Left renal cortex interstitium (tissue), 4 donors: ENCODE measurements at places on chromosomes 6 and 20.

DNA sequence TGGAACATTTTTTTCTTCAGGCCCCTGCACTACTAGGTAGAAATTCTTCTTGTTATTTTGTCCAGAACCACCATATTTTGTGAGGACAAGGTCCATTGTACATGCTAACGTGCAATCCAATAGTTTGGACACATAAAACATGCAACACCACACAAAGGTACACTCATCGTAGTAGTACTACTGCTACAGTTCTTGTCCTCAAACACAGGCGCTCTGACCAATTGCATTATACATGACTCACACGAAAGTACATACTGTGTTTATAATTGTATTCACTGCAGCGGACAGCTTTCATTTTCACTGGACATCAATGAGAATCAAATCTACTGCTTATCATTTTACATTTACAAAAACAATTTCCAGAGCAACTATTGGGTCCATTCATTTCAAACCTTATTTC lies 15.3 kb upstream of the SMLR1 start:
- no peak for DNase-seq

DNA sequence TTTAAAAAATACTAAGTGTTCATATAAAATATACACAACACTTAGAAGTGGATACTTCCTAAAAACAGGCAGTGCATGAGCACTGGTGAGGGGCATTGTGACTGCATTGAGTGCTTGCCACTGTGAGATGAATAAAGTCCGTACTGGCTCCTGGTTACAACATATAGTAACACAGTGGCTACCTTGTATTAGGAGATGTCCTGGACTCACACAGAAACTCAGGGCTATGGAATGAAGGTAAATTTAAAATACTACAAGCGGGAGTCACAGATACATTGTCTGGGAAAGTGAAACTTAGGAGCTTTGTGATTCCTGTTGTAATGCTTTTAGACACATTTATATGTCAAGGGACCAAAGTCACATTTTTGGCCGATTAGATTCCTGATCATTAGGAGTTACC lies 36.5 kb upstream of the HLA-G start:
- no peak for DNase-seq

DNA sequence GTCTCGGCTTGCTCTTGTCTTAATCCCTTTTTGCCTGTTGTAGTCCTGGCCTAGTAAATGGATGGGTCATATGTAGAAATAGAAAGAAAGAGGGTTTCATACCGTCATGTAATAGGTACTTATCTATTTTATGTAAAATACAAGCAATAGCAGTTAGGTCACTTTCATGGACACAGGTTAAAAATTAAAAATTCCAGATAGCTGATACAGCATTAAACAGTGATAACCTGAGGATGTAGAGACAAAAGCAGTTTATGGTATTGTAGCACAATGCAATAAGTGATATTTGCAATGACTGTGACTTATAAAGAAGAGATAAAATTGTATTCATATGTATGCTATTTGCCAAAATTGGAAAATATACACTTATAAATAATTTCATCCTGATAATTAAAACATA lies 96.9 kb downstream of the CCDC170 start:
- DNase-seq, result no peak

DNA sequence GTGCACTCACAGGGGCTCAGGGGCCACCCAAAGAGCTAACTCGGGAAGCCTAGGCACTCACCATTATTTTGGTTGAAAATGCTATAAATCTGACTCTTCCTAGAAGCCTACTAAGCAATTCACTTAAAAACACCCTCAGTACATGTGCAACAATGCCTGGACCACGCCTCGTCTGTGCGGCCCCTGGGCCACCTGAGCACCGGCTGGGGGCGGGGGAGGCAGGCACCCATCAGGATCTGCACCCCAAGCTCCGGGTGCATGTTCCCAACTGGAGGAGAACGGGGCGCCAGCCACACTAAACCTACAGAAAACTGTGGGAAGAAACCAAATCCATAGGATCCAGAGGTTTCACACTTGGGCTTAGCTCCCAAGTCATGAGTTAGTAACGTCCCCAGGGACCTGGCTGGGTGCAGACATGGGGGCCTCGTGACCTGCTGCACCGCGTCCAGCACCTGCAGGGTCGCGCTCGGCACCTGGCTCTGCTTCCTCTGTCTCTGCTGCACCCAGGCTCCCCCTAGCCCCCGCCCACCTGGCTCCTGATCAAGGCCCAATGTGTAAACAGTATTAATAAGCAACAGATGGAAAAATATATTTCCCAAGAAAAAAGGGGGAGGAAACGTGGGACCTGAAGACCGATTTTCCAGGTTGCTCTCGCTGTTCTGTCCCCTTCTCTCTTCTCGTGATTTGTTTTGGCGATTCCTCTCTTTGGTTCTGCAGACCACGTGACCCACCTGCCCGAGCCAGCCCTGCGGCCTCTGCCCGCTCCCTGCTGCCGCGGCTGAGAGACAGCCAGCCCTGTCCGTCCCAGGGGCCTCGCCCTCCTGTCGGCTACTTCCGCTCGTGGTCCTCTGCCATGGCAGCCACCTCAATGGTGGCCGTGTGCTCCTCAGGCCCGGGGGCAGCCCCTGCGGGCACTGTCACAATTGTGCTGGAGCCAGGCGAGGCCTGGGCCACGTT lies 15.5 kb upstream of the HELZ2 start:
- no peak for DNase-seq

DNA sequence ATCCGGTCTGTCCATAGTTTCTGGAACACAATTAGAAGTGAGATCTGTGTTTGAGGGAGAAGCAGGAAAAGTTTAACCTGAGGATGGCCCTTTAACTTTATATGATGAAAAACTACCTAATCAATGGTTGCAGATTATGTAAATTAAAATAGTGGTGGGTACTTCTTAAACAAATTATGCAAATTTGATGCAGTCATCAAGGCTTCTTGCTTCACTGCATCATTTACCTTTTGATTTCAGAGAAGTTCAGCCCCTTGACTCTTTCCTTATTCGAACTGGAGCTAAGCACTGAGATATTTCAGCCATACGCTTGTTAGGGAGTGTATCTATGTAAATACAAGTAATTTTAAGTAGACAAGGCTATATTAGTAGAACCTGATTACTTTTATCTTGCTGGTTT lies 73.8 kb downstream of the JARID2 start:
- no peak for DNase-seq

DNA sequence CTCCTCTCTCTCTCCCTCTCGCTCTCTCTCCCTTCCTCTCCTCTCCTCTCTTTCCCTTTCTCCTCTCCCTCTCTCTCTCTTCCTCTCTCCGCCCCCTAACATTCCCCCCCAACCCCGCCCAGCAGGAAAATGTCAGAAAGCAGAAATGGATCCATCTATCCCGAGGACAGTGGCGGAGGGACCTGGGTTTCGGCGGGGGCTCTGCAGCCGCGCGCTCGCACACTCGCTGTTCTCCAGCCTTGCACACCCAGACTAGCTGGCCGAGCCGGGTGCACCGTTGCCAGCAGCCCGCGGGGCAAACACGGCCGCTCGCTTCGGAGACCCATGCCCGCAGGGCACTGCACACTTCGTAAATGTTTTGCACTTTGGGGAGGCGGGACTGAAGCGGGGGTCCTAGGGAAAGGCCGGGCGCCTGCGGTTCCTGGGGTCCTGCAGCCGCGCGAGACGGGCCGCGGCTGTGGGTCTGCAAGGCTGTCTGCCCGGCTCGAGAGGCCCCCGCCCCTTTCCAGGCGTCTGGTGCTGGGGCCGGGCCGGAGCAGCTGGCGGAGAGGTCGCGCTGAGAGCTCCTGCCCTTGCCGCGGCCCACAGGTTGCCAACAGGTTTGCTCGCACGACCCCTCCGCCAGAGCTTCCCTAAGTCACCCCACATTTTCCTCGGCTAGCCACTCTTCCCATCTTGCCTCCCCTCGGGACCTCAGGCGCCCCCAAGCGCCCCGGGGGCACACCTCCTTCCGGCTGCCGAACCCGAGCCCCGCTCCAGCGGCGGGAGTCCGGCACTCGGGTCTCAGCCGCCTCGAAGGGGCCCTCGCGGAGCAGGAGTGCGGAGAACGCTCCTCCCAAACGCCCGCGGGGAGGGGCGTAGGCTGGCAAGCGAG lies 818 bp upstream of the MDGA1 start:
- DNase-seq, result no peak

DNA sequence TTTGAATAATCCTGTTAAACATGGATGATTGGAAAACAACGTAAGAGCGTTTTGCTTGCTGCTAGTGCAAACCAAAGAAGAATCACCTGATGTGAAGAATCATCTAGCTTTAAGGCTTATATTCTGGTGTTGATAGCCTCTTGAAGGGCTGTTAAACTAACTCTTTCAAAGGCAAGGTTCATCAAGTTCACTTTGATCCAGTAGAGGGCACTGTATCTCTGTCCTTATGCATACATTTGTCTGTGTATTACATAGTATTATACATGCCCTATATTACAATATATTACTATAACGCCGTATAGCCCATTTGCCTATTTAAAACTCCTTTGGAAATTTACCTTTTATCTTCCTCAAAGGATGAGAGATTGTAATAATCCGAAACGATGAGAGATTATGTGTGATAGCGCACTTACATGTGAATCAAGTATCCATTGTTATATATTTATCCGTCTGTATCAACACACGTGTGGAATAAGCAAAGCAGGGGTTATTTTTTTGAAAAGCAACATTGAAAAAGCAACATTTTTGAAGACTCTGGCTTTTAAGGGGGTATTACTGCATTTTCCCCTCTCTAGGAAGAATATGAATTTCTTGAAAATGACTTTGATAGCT lies 50.8 kb upstream of the NRN1 start:
- peak; percentile 56 for DNase-seq

DNA sequence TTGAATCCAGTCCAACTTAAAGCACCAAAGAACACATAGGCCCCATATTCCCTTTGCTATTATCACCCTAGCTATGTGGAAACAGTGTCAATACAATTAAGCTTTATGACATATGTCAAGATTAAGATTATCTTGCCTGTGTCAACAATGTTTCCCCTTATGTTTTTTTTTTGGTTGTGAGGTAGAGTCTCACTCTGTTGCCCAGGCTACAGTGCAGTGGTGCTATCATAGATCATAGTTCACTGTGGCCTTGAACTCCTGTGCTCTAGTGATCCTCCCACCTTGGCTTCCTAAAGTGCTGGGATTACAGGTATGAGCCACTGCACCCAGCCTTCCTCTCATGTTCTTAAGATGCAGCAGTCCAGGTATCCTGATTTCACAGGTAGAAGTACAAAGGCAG lies 17.8 kb downstream of the AFG1L start:
- no peak for DNase-seq
